ENCODE measurements at places on chromosomes 4 and X.

GRCh38 chrX:43019021-43019420, 241.1 kb upstream of the PPP1R2C start:
- no peak for DNase-seq

DNA sequence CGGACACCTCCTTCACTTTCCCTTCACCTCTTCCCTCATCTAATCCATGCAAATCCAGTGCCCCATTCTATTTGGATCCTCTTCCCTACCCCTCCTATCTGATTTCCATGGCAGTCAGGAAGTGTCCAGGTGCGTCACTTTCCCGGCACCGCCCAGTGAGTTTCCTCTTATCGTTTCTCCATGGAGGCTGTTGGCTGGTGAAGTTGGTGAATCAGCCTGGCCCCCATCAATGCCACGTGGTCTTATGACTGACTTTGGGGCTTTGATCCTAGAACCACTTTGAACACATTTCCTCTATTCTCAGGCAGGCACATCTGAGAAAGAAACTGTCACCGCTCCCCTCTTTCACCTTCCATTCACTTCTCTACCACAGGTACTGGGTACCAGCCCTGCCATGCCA, 137.8 kb downstream of the CEP135 start:
- no peak for DNase-seq

DNA sequence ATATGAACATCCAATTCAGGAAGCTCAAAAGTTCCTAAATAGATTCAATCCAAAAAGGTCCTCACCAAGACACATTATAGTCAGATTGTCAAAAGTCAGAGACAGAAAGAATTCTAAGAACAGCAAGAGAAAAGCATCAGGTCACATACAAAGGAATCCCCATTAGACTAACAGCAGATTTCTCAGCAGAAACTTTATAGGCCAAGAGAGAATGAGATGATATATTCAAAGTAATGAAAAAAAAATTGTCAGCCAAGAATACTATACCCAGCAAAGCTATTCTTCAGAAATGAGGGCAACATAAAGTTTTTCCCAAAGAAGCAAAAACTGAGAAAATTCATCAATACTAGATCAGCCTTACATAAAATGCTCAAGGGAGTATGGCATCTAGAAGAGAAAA, 106.6 kb upstream of the SH3RF1 start:
- DNase-seq = no peak

- DNase-seq = no peak
Observed at GRCh38 chr4:54840992-54841768, 183.4 kb downstream of the KIT start.

DNA sequence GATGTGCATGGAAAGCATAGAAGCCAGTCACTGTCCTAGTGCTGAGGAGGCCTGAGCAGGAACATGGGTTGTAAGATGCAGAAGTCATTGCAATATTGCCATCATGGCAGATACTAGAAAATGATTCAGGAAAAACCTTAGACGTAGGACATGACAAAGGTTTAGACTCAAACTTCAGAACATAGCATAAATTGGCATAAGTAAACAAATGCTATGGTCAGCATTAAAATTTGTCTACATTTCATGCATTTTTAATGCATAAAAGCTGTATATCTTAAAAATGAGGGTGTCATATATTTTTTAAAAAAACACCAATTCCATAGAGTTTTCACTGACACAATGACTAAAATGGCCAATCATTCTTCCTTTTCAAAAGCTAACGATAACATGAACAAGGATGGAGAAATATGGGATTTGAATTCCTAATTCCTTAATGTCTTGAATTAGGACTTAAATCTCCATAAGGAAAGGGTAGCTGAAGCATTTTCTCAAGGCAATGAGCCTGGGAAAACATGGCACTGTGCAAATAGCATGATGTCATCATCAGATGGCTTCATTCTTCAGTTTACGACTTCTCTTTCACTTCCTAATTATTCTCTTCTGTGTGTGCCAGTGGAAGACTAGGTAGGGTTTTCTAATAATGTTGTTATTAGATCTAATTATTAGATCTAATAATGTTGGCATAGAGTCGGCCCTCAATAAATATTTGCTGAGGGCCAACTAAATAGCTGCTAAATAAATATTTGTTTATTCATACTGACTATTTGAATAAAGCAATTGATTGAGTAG, 125.1 kb upstream of the FRG1 start:
- no peak for DNase-seq

DNA sequence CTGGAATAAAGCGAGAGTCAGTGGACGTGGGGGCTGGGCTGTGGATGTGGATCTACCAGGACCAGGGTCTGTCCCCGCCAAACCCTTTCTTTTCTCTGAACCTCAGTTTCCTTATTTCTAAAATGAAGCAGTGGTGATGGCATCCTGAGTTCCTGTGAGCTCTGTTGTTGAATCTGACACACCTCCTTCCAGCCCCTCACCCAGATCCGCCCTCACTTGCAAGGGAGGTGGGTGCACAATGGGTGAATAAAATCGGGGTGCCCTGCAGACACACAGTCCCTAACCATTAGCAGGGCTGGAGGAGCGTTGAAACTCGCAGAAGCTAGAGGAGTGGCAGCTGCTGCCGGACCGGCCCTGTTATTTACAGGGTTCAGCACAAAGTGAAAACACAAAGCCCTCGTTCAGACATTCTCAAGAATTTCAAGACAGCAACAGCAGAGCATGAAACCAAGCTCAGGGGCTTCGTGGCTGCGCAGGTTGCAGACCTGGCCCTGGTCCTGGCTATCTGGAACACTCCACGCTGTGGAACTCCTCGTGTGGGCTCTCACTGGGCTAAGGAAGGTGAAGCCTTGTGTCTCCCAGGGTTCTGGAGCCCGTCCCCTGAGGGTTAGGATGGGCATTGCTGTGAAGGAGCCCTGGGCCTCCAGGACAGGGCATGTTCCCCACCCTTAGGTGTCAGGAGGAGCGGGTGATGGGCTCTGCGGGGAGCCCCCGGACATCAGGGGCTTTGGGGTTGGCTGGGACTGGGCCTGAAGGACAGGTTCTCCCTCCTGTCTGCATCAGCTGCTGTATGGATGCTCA, 42.9 kb downstream of the PSAPL1 start:
- no peak for DNase-seq

DNA sequence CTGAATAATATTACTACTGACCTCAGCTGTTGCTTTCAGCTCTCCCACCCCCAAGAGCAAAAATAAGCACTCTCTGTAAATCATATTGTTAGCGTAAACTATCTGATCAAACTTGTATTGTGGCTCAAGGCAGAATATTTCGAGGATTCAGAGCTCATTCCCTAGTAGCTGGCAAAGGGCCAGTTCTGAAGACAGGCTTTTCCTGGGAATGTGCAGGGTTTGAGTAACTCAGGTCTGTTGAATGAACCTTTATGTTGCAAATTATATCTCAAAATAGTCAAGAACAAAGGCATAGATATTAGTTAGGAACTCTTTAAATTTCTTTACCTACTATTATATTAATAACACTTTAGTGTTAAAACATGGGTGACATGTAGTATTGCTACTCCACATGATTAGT, 454.9 kb downstream of the CCSER1 start:
- DNase-seq = no peak

DNA sequence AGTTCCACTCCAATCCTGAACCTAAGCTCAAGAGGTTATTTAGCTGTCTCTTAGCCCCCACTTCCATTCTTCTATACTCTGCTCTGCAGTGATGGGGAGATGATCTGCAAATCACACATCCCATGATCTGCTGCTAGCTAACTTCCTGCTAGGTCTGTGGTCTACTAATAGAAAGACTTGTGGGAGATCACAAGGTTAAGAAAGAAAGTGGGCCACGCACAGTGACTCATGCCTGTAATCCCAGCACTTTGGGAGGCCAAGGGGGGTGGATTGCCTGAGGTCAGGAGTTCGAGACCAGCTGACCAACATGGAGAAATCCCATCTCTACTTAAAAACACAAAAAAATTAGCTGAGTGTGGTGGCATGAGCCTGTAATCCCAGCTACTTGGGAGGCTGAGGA, 471.1 kb upstream of the NWD2 start:
- no peak for DNase-seq

- DNase-seq = no peak
Observed at GRCh38 chr4:13430834-13431568, 53.1 kb downstream of the RAB28 start.

- no peak for DNase-seq
Observed at GRCh38 chr4:20420916-20421602, 169.4 kb downstream of the SLIT2 start.

- no peak for DNase-seq
Observed at GRCh38 chrX:122134291-122134690, 1049.8 kb upstream of the GRIA3 start.

DNA sequence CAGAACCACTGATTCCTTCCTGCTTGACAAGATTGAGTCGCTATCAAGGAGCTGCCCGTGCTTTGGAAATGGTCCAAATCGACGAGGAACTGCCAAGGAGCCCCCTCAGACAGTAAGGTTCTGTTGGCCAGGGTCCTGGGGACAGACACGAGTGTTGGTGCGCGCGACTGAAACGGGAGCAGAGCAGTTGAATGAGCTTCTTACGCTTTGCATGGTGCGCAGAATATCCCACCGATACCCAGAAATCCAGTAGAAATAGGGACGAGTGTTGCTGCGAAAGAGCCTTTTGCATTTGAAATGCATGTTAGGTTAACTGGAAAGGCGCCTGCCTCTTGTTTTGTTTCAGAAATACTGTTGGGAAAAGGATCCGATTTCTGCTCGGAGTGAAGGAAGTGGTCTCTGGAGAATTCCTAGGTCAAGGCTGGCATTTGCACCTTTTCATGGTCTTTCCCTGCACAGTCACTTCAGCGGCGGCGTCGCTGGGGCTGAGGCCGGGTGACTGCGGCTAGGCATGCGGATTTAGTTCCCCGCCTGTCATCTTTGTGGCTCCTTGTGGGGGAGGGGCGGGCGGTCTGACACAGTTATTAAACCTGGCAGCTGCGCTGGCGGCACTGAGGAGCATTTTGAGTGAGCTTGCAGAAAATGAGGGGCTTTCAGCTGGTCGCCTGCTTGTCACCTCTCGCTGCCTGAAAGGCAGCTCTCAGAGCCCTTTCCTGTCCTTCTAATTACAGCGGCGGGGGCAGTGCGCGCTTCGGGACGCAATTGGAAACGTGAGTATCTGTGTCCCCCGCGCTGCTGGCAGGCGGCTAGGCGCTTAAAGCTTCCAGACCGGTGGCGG, 51.5 kb upstream of the TRIM2 start:
- no peak for DNase-seq

DNA sequence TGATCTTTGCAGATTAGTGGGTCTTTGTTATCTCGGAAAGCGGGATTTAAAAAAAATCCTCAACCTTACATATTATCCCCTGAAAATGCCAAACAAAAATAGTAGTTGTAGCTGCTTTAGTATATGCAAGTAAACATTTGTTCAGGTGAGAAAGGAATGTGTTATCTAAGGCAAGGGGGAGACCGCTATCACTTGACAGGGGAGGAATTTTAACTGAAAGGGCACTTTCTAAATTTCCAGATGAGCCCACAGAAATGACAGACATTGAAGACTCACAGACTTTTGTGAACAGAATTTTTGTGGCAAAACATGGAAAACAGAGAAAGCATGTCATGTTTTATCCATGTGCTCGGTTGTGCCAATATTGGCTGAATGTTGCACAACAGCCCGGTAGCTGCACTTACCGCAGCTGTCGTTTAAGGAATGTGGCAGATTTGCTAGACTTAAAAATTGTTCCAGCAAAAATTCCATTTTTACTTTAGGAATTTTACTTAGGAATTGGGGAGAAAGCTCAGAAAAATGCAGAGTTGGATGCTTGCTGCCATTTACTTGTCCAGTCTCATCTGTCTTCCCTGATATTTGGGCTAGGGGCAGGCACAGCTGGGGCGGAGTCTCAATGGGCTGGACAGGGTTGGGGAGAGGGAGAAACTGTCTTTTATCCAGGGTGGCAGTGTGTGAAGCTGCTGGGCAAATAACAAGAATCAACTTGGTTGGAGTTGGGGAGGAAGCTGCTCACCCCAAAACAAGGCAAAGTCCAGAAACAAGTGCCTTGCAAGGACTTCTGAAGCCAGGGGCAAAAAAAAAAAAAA, 94.6 kb upstream of the RPS6KA3 start:
- no peak for DNase-seq

DNA sequence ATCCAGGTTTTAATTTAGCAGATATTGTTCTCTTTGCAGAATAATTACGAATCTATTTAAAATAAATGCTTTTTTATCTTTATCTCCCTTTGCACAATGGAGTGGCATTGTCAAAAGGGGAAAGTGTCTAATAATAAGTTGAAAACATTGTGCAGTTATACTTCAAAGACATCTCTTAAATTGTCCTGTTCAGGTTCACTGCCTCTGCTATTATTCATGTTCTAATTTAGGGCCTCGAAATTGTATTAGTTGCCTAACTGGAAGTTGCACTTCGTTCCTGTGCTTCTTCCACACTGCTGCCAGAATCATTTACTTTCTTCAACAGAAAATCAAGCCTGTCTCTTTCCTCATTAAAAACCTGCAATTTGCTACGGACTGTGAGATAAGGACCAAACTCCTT, 150.5 kb upstream of the SPRY1 start:
- DNase-seq = no peak

Measured in kidney glomerular epithelial cell (primary cell).